ENCODE measurements at places on chromosomes 1 and 21.

DNA sequence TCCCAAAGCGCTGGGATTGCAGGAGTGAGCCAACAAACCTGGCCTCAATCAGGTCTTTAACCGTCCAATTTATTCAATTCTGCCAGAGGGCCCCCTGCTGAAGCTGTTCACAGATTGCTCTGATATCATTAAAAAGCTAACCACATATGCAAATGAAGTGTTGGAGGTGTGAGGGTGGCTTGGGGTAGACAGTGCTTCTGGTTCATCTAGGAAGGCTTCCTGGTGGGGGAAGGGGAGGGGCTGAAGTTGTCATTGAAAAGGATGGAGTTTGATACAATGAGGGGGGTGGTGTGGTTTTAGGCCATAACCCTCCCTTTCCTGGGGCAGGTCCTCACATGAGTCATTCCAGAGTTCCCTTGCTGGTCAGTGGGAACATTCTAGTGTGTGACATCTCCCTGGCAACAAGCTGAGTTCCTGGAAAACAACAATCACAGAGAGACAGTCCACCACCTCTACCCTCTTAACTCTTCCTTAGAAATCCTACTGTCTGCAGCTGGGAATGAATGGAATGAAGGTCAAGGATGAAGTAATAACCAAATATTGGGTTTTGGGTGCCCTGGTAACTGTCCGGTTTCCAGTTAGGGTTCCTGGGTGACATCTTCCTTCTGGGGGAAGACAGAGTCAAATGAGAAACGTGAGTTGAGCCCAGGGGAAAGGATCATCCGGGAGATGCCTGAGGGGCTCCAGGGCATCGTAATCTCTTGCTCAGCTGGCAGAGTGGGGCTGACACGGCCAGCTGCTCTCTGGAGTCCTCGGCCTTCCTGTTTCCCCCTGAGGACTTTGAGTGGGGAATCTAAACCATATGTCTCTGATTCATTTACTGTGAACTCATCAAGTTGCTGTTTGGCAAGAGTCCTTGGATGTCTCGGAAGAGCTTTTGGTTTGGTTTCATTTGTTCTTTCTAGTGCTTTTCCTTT lies 32.2 kb downstream of the BATF3 start:
- DNase-seq: no peak

- DNase-seq: no peak
Measured at GRCh38 chr1:192958871-192959270, 100.3 kb downstream of the UCHL5 start.

- no peak for DNase-seq
Measured at GRCh38 chr1:180208264-180208663, 21.8 kb upstream of the LHX4 start.

DNA sequence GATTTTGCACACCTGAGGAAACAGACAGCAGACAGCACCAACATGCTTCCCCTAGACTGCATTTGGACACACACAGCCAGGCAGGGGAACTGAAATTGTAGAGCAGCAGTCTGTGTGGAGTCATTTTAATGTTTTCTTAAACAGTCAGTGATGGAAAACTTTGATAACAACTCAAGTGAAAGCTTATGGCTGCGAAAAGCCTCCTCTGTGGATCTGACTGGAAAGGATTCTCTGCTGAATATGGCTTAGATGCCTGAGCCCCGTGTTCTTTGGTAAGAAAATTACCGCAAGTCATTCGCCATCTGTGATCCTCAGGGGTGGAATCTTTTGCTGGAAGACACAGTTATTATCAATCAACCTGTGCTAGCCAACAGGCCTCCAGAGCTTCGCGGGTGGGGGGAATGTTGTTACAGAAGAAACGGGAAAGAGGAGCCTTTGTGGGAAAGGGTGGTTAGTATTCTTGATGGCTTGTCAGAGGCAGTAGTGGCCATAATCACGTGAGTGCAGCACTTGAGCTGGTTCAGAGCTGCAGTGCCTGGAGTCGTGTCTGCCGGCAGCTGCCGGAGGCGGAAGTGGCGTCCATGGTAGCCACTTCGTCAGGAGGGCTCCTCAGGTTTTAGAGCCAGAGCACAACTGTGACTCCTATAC lies 204.7 kb downstream of the ST6GALNAC3 start:
- DNase-seq: no peak

DNA sequence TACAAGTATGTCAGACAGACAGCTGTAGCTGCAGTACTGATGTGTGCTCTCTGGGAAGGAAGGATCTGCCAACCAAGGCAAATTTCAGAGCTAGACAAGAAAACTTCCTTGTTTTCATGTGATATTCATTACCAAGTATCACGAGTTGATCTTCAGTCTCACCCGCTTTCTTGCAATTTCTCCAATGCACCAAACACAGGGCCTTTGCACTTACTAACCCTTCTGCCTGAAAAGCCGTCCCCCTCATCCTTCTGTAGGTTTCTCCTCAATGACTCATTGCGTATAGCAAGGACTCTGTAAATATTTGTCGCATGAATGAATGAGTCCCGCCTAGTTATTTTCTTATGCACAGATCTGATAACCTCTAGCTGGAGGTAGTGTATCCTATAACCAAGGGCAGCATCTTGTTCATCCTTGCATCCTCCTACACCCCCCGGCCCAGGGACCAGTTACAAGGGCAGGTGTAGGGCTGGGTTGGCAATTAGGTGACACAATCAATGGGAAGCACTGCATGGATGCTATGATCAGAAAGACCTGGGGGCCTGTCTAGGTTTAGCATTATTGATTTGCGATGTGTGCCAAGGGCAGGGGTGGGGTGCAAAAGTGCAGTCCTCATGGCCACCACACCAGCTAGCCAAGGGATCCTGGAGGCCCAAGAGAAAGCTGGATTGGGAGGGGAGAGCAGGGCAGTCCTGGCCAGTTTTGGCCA lies 51.4 kb upstream of the GPR157 start:
- DNase-seq: no peak

DNA sequence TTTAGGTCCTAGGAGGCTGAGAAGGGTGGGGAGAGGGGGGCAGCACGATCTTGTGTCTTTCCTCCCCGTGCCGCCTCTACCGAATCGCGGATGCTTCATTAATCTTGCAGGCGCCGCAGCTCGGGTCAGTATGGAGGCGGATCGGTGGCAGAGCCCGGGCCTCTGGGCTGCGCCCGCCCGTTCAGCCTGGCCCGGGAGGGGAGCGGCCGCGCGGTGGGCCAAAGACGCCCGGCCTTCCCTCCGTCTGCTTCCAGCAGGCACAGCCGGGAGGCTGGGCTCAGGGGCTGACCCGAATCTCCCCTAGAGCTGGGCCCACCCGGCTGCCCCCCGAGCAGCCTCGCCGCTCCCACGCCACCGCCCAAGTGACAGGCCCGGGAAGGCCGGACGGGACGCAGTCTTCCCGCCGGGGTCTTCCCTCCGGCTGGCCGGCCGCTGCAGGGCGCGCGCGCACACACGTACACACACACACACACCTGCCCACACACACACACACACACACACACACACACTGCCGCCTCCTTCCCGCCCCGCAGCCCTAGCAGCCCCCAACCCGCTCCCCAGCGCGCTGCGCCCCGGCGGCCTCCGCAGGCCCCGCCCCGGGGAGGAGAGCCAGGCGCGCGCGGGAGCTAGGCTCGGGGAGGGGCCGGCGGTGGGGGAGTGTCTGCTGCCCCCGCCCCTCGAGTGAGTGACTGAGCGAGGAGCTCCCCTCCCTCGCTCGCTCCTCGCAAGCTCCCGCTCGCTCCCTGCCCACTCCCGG lies at the start of gene C1orf21:
Gene C1orf21 (plus strand): TSS at position 718 of the 757 bp plus-strand sequence. CDS start 90,481 bp downstream, outside the sequence.
- DNase-seq: no peak

Data from activated CD8-positive, alpha-beta memory T cell treated with anti-CD3 and anti-CD28 coated beads for 1 hour (primary cell).